Globus pallidus (tissue), 1 donor: ENCODE measurements at places on chromosomes 16 and 17.

DNA sequence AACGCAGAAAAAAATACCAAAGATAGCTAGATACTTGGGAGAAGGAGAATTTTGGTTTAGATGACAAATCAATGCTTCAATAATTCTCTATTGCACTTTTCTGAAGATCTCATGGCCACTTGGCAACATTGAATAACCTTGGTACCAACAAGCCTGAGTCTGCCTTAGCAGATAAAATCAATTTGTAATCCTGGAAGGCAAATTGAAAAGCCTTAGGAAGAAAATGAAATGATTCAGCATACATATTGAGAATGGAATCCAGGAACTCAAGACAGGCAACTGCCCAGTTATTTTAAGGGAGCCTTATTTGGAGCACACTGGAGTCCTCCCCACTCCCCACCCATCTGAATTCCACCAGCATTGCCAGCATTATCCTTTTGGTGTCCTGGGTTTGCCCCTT, 109.3 kb upstream of the SOX9 start:
- no peak for DNase-seq

DNA sequence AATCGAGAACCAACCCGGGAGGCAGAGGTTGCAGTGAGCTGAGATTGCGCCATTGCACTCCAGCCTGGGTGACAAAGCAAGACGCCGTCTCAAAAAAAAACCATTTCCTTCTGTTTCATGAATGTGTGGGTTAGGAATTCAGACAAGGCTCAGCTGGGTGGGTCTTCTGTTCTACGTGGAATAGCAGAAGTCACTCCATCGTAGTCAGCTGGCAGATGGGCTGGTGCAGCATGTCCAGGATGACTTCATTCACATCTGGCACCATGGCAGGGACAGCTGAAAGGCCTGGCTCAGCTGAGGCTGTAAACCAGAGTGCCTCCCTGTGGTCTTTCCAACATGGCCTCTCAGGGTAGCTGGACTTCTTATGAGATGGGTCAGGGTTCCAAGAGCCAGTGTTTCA, 89.0 kb downstream of the C17orf67 start:
- no peak for DNase-seq

DNA sequence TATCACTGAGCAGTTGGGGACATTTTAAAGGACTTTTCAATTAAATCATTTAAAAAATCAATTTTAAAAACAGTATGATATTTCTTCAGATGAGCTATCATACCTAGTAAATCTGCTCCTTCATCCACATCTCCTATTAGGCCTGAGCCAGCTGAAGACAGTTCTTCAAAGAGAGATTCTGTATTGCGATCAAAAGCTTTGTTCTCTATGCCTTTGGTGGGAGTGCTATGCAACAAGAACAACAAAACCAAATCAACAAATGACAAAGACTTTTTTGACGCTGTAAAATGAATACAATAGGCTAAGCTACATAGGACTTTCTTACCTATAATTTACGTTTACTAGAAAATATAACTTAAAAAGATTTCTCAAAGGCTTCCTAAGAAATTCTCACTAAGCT, 106.5 kb downstream of the SPAG9 start:
- peak; percentile 69 for DNase-seq

- DNase-seq, result no peak
Observed at GRCh38 chr17:79803997-79804855, 7.3 kb upstream of the CBX8 start.

- peak; percentile 67 for DNase-seq
Observed at GRCh38 chr17:42531455-42532354, 4.3 kb upstream of the NAGLU start.

- no peak for DNase-seq
Observed at GRCh38 chr17:67504182-67504581, 127.1 kb downstream of the PITPNC1 start.

GRCh38 chr17:68087851-68088250, 52.3 kb downstream of the KPNA2 start:
- no peak for DNase-seq

GRCh38 chr17:67841992-67842391, 16.7 kb downstream of the BPTF start:
- DNase-seq, result no peak

DNA sequence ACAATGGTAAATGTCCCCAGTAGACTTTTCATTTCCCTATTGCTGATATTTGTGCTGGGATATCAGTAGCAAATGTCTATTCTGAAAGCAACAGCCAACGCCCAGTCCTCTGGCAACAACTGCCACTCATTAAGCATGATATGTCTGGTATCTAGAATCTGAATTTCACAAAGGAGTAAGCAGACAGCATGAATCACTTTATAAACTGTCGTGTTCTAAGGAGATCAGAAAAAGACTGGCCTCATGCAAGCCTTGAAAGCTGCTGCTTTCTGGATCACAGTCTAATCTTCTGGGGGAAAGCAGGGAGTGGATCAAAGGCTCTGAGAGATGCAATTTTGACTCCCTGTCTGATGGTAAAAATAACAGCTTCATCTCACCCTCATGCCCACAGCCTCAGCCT, 153.1 kb upstream of the NOG start:
- DNase-seq, result no peak

GRCh38 chr17:40915199-40915661, 22.2 kb downstream of the KRT23 start:
- DNase-seq, result no peak

GRCh38 chr17:36773039-36773438, 164.2 kb upstream of the LHX1 start:
- no peak for DNase-seq

DNA sequence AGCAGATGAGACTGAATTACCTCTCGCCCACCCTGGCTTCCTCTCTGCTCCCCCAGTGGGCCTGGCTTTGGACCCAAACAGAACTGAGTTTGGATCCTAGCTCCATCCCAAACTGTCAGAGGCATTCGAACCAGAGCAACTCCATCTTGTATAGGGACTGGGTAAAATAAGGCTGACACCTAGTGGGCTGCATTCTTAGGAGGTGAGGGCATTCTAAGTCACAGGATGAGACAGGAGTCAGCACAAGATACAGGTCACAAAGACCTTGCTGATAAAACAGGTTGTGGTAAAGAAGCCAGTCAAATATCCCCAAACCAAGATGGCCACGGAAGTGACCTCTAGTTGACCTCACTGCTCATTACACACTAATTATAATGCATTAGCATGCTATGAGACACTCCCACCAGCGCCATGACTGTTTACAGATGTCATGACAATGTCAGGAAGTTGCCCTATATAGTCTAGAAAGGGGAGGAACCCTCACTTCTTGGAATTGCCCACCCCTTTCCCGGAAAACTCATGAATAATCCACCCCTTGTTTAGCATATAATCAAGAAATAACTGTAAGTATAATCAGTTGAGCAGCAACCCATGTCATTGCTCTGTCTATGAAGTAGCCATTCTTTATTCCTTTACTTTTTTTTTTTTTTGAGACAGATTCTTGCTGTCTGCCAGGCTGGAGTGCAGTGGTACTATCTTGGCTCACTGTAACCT, 44.4 kb downstream of the LYRM1 start:
- DNase-seq, result no peak

- DNase-seq, result no peak
Observed at GRCh38 chr17:76487451-76488192, 13.6 kb downstream of the RHBDF2 start.

DNA sequence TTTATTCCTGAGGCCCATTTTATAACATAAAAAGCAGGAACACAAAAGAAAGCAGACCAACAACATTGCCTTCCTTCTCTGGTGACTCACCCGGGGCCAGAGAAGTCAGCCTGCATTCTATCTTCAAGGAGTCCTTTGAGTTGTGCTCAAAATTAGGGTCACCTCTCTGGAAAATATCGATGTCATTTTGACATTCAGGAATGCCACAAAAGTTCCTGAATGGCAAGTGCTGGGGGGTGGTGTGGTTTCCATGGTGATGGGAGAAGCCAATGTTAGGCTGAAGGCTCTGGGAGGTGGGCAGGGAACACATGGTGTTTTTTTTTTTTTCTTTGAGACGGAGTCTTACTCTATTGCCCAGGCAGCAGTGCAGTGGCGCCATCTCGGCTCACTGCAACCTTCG, 159.6 kb downstream of the HAPSTR1 start:
- DNase-seq, result no peak

GRCh38 chr16:29972992-29973383, 680 bp upstream of the TAOK2 start:
- DNase-seq, result no peak

- no peak for DNase-seq
Observed at GRCh38 chr17:12644623-12645022, 21.1 kb upstream of the MYOCD start.

GRCh38 chr17:39688945-39689344, 1.1 kb upstream of the PGAP3 start:
- no peak for DNase-seq

- no peak for DNase-seq
Observed at GRCh38 chr17:78667741-78668640, 90.8 kb upstream of the DNAH17 start.

DNA sequence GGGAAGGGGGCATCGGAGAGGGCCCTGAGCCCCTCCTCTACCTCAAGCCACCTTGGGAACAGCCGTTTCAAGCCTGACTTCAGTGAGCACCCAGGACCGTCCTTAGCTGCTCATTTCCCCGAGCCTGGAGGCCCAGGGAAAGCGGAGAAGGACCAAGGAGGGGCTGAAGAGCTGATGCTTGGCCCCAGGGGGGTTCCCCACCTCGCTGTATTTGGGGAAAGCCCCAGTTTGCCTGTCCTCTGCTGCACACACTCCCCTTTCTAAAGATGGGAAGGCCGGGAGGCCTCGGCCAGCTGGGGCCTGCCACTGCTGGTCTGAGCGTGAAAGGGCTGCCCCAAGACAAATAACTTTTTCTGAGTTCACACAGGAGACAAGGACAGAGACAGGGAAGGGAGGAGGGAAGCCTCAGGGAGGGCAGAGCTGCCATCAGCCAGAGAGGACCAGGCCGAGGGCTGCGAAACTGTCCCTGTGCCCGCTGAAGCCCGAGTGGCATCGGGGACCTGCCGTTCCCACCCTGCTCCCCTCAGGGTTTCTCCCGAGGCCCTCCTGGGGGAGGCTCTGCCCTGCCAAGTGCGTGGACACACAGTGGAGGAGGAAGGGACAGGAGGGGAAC, 11.6 kb downstream of the ZACN start:
- no peak for DNase-seq
